ENCODE measurements at places on chromosomes 2 and 18. TPM values are rescaled to one million over a fixed set of nuclear protein-coding genes. Genes with fewer than 3 reads are reported as not detected.

GRCh38 chr18:76306685-76307292, 188.3 kb downstream of the ZNF516 start:
- DNase-seq = no peak

DNA sequence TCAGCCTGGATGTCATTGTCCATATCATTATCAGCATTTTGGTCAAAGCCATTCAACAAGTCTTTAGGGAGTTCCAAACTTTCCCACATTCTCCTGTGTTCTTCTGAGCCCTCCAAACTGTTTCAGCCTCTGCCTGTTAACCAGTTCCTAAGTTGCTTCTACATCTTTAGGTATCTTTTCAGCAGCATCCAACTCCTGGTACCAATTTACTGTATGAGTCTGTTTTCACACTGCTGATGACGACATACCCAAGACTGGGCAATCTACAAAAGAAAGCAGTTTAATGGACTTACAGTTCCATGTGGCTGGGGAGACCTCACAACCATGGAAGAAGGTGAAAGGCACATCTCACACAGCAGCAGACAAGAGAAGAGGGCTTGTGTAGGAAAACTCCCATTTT, 94.2 kb downstream of the GULP1 start:
- no peak for DNase-seq

Gene APLF
- 6.4 TPM for total RNA-seq

DNA sequence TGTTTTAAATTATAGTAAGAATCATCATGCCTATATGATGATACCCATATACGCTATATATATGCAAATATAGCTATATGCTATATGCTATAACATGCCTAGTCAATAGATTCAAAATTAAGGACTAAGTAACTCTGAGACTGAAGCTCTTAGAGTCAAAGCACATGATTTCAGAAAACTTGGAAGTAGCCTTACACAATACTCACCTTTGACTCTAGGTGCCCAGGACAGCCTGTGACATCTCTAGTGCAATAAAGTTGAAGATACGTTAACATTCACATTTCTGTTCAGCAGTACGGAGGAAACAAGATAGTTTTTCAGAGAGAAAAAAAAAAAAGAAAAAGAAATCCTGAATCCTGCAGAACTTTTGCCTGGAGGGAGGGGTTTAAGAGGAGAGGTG, 149.7 kb upstream of the PIK3C3 start:
- DNase-seq = no peak

DNA sequence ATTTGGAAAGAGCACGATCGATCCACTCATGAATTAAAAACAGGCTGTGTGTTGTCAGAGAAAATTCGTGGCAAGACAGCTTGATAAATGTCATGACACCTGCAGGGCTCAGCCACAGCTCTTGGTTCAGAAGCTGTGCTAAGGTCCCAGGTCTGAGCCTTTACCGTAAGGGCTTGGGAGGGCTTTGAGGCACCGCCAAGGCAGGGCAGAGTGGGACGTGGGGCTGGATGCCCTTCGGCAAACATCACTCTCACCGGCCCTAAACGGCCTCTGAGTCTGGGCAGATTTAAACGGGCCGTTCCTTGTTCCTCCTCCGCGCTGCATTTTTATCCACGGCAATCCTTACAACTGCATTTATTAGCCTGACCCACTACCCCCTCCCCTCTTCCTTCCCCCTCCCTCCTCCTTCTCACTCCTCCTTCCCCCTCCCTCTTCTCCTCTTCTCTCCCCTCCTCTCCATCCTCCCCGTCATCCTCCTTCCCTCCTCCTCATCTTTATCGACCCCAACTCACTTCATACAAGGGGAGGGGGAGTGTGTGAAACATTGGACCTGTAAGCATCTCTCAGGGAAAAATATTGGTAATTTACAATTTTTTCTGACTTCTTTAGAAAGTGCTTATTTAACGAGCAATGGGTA, 33.9 kb downstream of the MBP start:
- DNase-seq = no peak

Gene LIMS3
- total RNA-seq = 6.7 TPM

DNA sequence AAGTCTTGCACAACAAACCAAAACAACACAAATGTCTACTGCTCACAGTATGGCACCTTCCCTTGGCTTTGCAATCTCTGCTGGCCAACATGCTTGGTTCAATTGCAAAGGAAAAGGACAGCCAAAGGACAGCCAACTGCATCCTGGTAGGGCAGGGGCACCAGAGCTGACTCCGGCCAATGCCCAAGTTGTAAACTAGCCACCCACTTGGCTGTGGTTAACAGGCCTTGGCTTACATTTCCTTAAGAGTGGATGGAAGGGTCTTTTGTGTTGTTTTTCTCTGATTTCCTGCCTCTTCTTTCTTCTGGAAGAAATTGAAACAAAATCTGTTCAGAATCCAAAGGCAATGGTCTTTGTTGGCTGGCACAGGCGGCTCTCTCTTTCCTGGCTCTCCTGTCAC, 119.1 kb upstream of the TRIB2 start:
- DNase-seq = no peak

GRCh38 chr2:32289165-32289999, 11.7 kb downstream of the YIPF4 start:
- DNase-seq = no peak

DNA sequence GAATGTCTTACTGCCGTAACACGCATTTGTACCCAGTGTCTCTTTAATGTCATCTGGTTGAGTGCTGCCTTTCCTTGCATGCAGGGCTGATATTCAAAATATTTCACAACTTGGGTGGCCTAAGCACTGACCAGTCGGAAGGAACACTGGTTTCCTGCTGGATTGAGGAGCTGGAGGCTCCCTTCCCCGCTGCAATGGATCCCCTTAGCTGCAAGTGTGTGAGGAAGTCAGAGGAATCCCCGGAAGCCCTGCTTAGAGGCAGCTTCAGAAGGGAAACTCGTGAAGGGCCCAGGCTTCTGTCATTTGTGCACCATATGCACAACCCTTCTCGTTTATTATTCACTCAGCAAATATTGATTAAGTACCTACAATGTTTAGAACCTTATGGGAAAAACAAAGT, 33.2 kb upstream of the SP3 start:
- DNase-seq = peak; percentile 24

- DNase-seq = no peak
These were observed 11.7 kb downstream of the COLEC11 start for GRCh38 chr2:3606370-3607201.

DNA sequence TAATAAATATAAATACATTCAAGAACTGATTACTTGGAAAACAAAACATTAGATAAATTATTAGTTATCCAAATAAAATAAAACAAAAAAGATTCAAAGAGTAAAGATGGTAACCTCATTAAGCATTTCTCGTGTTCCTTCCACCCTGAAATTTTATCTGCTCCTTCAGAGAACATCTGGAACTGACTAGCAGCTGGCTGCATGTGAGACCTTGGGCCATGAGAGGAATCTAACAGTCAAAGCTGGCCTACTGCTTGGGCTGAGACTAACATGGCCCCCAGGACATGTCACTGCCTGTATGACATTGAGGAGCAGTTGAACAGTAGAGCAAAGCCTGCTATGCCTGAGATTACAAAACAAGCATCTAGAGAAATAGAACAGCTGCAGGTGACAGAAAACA, 208.5 kb upstream of the ZSWIM2 start:
- no peak for DNase-seq

- DNase-seq = no peak
These were observed 27.0 kb upstream of the ZEB2 start for GRCh38 chr2:144546933-144547332.

Gene IL36RN
- total RNA-seq = not detected

DNA sequence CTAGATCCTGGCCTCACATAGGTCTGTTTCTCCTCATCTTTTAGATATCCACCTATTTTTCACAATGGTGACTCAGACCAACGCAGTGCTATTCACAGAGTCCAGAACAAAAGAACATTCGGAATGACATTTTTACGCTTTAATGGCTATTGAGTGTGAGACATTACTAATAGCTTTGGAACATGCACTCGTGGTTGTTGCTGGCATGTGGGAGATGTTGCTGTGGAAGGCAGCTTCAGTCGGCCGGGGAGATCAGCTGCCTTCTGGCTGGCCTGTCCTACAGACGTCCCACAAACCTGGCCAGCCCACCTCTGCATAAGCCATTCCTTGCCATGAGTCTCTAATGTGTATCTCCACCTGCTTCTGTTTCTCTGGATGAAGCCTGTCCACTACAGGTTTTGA, 3.4 kb downstream of the MBP start:
- DNase-seq = no peak

GRCh38 chr18:54786206-54786605, 42.1 kb upstream of the RAB27B start:
- no peak for DNase-seq

DNA sequence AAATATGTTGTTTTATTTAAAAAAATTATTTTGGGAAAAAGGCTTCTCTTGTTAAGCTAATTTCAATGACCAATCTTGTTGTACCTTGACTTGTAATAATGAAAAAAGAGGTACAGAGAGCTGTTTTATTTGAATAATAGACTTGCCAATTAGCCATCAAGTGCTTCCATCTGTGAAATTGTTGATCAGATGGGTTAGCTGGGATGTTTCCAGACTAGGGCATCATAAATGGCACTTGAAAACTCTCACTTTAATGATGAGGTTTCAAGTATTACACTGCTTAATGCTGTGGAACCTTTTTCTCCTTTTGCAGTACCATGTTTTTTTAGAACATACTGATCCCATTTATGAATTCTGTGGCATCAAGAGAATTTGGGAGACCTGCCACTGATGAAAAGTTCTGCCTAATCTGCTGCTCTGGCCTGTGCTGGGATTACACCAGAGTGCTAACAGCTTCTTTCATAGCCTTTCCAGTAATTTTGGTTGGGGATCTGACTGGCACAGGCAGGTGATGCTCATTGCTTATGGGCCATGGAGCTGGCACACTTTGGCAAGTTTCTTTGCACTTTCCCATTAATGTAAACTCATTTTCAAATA, 24.2 kb downstream of the PSMD14 start:
- no peak for DNase-seq

DNA sequence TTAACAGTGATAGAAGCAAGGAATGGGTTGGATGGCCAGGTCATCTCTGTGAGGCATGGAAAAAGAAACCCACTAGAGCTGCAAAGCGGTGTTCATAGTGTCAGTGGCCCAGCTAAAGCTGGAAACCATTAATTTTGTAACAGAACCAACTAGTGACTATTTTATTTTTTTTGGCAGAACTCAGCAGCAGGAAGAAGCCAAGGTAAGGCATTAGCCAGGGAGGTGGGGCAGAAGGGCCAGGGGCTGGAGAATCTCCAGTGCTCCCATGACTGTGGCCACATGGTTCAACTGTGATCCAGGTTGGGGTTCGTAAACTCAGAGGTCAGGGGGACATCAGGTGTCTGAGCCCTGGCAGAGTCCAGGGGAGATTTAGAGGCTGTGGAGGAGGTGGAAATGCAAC, 25.9 kb upstream of the YES1 start:
- DNase-seq = no peak

Gene HOXD4
- total RNA-seq = 0.69 TPM

DNA sequence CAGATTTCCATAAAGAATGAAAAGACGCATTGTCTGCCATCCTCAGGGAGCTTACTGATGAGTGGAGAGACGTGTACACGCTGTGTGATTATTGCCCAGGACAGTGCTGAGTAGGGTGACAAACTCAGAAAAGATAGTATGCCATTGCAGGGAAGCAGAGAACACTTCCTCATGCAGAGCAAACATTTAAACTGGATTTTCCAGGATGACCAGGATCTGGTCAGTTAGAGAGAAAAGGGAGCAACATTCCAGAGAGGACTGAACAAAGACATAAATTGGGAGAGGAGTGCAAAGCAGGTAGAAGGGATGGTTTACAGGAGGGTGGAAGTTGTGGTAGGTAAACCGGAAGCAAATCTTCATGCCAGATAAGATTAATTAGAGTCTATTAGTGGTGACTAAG, 2.3 kb downstream of the SLC9A2 start:
- DNase-seq = no peak

DNA sequence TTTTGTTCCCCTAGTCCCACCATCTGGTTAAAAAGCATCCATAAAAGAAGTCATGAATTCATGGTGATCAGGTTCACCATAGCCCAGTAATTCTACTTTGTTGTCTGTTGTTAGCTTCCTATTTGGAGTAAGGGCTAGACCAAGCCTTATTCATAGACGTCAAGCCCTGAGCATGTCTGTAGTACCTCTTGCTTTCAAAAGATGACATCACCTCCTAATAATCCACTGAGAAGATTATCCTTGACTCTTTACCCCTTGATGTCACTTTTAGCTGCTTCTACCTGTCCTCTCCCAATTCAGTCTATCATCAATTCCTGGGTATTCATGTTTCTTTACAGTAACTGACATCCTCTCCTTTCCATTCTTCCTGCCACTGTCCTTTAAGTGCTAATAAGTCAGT, 90.1 kb downstream of the EML6 start:
- no peak for DNase-seq

Gene C2orf72
- total RNA-seq = not detected

GRCh38 chr2:219789476-219789875, 162.0 kb downstream of the SLC4A3 start:
- DNase-seq = no peak

- no peak for DNase-seq
These were observed 73.6 kb upstream of the NCK2 start for GRCh38 chr2:105671156-105671555.

DNA sequence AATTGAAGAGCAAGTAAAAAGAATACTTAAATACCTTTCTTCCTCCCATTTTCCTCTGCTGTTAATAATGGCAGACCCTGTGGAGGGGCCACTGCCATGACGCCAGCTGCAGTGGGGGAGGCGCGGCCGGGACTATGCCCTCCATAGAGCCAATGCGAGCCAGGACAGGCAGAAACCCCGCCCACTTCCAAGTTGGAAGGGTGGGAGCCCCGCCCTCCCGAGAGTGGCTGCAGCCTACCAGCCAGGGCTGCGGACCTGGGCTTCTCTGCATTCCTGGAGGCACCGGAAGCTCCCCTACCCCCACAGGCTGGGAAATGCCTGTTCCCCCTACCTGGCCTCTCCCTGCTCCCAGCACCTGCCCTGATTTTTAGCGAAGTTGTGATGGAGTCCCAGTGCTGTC, 439.4 kb upstream of the CDH19 start:
- DNase-seq = no peak

DNA sequence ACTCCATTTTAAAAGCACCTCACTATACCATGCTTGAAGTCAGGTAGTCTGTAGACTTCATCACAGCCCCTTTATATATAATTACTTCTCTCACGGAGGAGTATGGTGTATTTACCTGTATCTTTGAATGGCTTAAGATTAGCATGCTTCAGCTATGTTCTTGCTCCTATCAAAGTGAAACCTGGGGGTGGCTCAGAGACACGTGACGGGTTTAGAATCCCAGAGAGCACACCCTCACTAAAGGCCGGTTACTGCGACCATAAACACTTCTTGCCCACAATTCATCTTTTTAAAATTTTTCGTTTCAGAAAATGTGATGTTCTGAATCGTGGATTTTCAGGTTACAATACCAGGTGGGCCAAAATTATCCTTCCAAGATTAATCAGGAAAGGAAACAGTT, 3.6 kb downstream of the IAH1 start:
- DNase-seq = no peak

Gene NR4A2
- total RNA-seq = 5.1 TPM

Measured in heart right ventricle (tissue), 16 donors.